ENCODE measurements at places on chromosomes 13 and 19.

DNA sequence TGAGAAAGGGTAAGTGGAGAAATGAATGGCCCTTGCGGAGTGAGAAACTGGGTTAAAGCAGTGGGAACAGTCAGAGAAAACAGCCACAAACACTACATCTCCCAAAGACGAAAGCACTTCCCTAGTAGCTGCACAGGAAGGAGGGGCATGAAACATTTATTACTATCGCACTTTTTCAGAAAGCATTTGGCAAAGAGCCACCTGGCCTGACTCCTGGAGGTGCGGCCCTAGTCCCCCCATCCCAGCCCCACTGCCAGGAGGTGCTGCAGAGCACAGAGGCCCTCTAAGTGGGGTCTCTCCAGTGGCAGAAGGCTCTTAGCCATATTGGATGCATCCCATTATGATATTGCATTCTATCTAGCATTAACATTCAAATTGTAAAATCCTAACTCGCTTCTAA lies 55.8 kb downstream of the MTMR6 start:
- no peak for DNase-seq

- DNase-seq: no peak
These were observed 115.9 kb downstream of the DACH1 start for GRCh38 chr13:71751073-71751472.

DNA sequence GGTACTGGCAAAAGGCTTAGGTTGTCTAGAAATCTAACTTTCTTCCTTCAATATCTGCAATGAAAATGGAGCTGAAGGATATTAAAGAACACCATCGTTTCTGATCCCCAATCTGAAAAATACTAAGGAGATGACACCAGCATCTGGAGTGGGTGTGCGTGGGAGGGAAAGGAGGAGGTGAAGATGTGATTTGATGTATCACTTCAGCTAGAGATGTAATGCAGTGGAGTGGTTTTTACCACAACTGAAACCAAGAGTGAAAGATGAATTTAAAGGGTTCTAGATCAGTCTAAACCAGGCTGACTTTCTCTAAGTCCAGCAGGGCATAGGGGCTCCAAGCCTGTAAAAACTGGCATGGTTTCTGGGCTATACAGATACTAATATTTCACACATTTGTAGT lies 148.4 kb downstream of the AKAP11 start:
- no peak for DNase-seq

GRCh38 chr13:96417939-96418685 lies 328.2 kb downstream of the HS6ST3 start:
- no peak for DNase-seq

DNA sequence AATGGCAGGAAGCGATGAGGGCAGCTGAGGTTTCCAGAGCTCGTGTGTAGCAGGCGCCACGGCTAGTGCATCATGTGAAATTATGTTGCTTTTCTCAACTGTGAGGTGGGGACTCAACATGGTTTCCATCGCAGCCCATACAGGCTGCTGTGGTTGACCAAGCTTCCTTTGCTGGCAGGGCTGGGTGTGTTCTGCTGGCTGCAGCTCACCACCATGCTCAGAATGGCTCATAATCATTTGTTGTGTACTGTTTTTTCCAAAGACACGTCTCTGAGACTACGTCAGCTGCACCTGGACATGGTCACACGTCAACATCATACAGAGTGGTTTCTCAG lies 16.1 kb upstream of the RASA3 start:
- DNase-seq: no peak

- no peak for DNase-seq
These were observed 135.6 kb downstream of the RNF17 start for GRCh38 chr13:24899601-24900000.

- DNase-seq: peak; percentile 63
These were observed 412.9 kb downstream of the DIAPH3 start for GRCh38 chr13:59750860-59751259.

GRCh38 chr13:80483157-80483556 lies 142.2 kb upstream of the SPRY2 start:
- no peak for DNase-seq

DNA sequence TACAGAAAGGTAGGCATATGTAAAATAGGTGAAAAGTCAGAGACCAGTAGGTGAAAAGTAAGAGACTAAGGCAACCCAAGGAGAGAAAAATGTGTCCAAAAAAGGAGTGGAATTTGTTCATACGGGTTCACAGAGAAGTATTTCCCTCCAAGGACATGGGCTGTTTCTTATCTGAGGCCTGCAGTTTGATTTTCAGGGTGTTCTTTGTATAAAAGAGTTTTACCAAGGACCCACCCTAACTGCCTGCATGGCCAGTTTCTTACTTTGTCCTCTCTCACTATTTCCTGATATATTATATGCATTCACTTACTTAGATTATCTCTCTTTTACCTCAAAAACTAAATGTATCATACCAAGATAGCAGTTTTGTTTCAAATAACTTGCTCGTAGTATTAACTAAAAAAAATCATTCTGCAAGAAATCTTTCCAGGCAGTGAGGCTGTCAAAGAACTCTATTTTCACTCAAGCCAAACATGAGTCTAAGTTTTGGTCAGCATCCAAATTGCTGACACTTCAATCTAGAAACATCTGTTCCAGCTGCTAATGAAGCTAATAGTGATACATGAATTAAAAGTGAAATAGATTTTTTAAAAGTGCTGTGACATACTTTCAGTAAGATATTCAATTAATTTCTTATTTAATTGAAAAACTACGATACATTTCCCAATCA lies 141.4 kb upstream of the SGCG start:
- no peak for DNase-seq

GRCh38 chr19:991174-991931 lies 7.2 kb downstream of the WDR18 start:
- DNase-seq: no peak

- peak; percentile 29 for DNase-seq
These were observed 1043.6 kb downstream of the UQCRFS1 start for GRCh38 chr19:28169168-28169887.

DNA sequence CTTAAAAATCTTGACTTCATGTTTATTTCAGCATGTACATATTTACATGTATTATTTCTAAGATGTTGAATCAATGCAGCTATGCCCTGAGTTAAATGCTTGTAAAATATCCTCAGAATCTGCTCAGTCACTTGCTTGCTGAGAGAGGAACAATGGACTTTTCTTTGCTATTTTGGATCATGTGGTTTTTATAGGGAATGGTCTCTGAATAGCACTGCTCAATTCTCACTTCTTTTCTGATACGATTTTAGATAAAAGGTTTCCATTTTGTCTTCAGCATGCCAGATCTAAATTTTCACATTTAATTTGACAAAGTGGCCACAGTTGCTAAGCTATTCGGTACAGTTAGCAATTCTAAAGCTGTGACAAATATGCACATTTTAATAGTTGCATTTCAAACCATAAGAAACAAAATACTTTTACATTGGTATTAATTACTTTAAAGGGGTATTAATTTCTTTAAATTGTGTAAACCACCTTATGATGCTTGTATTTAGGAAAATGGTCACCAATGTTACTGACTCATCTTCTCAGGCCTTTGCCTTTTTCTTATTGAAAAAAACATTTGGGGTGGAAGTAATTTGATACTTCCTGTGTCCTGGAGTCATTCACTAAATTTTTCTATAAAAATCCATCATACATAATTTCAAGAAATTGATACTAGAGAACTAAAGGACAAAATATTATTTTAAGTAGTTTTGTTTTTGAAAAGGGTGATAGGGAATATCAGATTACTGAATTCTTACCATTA lies 113.5 kb downstream of the MYO16 start:
- DNase-seq: no peak

GRCh38 chr13:40503966-40504591 lies 162.4 kb downstream of the FOXO1 start:
- DNase-seq: no peak

DNA sequence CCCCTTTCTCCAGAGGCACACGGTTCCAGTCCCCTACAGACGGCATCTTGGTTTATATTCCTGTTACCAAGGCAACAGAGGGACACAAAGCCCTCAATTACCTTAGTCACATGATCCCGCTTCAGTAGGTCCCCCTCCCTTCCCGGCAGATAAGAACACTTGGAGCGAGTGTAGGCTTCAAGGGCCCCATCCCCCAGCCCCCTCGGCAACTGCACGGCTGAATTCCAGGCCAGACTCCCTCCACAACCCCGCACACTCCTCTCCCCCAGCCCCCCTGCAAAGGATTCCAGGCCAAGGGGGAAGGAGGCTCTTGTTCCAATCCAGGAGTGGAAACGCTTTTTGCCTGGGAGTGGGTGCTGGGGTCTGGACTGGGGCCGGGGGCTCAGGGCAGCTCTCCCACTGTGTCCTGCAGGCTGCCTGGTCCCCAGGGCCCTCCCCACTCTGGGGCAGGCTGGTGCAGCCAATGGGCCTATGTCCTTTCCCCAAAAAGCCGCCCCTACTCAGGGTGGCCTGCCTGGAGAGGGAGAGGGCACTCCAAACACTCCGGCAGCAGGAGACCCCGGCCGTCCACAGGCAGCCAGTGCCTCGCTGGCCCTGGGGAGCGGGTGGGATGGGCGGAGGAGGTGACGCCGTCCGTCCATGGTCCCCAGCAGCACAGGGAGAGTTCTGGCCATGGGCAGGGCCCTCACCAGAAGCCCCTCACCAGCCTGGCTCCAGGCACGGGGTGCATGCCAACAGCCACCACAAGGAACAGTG lies 62.6 kb downstream of the MLLT1 start:
- DNase-seq: peak; percentile 81

DNA sequence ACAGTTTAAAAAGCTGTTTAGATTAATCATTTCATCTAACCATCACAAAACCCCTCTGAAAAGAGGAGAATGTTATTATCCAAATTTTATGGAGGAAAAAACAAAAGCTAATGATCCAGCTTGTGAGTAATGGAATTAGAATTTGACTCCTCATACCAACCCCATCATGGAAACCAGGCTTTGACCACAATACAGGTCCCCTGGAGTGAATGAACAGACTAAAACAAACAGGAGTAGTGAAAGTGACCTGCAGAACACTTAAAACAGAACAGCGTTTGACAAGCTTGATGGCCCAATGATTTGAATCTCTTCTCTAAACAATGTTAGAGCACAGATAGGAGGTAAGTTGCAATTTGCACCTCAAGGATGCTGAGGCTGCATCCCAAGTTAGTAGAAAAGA lies 230.0 kb downstream of the DCT start:
- DNase-seq: no peak

DNA sequence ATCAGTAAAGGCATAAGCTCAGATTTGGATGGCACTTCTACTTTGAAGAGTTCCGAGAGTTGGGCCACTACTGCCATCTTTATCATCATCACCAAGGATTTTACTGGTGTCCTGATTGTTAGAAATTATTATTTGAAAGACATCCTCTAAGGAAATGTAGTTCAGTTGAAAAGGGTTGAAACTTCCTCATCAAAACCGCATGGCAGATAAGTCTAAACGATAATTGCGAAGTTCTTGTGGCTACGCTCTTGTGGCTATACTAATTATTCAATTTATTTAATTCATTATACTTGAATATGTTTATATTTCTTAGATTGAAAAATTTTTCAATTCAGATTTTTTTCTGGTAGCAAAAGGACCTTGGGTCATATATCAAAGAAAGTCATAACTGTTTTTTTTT lies 22.4 kb downstream of the TNFRSF19 start:
- DNase-seq: no peak

GRCh38 chr13:95573221-95573620 lies 20.7 kb downstream of the CLDN10 start:
- DNase-seq: no peak

GRCh38 chr13:93450761-93451160 lies 224.2 kb downstream of the GPC6 start:
- no peak for DNase-seq

DNA sequence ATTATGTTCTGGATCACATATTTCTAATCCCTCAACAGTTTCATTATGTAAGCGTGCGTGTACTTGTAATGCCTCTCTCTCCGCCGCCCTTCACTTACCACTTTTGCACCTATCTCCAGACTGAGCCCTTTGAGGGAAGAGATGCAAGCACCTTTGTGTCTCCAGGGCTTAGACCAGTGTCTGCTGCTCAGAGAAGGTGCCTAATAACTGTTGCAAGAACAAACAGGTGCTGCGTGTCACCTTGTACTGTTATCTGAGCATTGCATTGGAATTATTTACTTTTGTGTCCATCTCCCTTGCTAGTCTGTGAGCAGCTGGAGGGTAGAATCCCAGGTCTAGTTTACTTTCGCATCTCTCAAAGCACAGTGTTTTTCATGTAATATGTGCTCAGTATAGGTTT lies 156.2 kb downstream of the FLT1 start:
- DNase-seq: no peak

- no peak for DNase-seq
These were observed 1.5 kb downstream of the EGLN2 start for GRCh38 chr19:40800339-40800996.

DNA sequence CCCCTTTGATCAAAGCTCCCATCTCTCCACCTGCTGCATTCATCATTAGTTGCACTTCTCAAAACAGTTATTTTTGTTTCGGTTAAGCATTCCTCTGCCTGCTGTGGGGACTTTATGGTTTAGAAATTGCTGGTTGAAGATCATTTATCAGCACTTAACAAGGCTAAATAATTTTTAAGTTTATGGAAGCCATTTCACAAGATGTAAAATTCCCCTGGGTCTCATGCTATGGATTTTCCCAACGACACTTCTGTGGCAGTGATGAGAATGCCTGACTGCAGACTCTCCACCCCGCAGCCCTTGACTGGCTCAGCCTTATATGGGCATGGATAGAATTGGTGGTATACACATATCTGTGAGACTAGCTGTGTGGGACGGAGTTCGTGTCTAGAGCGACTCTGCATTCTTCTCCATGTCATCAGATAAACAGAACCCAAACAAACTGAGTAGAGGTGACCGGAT lies 52.8 kb downstream of the COL4A2 start:
- no peak for DNase-seq

GRCh38 chr19:38079926-38080380 lies 144.1 kb downstream of the DPF1 start:
- DNase-seq: no peak

DNA sequence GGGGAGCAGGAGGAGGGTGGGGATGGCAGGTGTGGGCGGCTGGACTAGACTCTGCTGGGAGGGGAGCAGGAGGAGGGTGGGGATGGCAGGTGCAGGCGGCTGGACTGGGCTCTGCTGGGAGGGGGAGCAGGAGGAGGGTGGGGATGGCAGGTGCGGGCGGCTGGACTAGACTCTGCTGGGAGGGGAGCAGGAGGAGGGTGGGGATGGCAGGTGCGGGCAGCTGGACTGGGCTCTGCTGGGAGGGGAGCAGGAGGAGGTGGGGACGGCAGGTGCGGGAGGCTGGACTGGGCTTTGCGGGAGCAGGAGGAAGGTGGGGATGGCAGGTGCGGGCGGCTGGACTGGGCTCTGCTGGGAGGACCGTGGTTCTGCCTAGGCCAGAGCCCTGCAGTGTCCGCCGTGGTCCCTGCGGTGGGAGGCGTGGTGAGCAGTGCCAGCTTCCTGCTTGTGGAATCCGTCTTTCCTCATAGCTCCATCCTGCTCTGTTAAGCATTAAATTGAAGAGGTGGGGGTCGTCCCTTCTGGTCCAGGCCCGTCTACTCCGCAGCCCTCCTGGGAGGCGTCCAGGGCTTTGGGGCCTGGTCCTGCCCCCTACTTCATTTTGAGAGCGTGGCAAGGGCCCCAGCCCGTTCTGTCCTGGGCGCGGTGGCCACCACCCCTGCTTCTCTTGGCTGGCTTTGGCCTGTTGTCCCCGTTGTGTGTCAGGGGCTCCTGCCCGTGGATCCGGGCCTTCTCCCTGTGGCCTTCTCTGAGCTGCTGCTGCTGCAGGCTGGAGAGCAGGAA lies 4.7 kb downstream of the SPPL2B start:
- no peak for DNase-seq

GRCh38 chr19:33862981-33863380 lies 66.3 kb downstream of the KCTD15 start:
- DNase-seq: no peak
